ENCODE measurements at places on chromosomes 12 and 14.

GRCh38 chr12:53538209-53538689 lies 31.0 kb upstream of the NPFF start:
- no peak for DNase-seq

- DNase-seq = no peak
These were observed 104.5 kb downstream of the ETNK1 start for GRCh38 chr12:22729431-22729956.

DNA sequence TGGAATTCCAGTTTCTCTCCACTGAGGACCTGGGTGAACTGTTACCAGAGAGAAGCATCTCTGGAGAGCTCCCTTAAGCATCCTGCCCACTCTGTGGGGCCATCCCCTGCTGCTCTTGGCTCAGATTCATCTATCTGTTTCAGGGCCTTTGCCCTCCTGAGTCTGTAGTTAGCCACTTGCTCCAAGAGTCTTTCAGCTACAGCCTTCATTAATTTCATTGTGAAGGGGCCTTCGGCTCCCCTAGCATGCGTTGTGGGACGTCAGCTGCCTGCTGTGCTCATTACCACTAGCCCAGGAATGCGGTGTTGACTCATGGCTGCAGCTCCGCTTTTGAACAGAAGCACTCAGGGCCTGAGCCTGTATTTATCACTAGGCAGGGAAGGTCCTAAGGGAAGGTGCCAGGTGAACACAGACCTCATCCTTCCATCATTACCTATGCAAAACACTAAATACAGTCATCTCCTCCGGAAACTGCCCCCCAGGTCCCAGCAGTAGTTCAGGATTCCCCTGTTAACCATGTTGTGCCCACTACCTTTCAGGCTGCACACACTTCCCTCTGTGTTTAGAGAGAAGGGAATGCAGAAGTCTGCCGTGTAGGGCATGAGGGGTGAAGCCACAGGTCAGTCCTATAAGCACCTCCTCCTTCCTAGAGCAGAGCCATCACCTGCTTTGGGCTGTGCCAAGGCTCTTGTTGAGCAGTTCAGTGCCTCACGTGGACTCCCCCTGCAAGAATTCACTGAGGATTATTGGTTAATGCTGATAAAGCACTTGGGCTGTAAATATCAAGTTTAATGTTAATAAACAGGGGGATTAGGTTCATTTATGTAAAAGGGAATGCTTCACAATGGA lies 191.4 kb downstream of the CACNA1C start:
- DNase-seq = no peak

GRCh38 chr14:59342516-59343484 lies 122.4 kb downstream of the GPR135 start:
- no peak for DNase-seq

- DNase-seq = no peak
These were observed 24.3 kb upstream of the CHGA start for GRCh38 chr14:92898566-92899131.

GRCh38 chr12:115349711-115350110 lies 665.7 kb upstream of the TBX3 start:
- no peak for DNase-seq

- no peak for DNase-seq
These were observed 206.6 kb downstream of the MON2 start for GRCh38 chr12:62673028-62673815.

DNA sequence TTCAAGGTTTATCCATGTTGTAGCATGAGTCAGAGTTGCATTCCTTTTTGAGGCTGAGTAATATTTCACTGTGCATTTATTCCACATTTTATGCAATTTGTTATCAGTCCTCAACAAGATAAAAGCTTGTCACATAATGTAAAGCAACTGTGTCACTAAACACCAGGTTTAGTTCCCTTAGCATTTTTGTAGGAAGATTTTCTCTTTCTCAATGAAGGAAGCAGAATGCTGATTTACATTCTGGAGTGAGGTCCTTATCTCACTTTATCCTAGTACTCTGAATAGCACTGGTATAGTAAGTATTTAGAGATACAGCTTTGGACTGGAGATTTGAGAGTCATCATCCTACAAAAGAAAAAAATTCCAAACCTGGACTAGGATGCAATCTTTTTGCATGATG lies 9.8 kb upstream of the EXD2 start:
- DNase-seq = no peak

GRCh38 chr14:67581643-67582042 lies 18.4 kb downstream of the PIGH start:
- DNase-seq = no peak

DNA sequence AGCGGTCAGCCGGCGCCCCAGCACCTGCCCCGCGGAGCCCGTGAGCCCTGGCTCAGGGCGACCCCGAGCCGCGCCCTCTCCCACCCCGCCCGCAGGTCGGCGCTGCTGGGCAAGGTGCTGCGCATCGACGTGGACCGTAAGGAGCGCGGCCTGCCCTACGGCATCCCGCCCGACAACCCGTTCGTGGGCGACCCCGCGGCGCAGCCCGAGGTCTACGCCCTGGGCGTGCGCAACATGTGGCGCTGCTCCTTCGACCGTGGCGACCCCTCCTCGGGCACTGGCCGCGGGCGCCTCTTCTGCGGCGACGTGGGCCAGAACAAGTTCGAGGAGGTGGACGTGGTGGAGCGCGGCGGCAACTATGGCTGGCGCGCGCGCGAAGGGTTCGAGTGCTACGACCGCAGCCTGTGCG lies 14.4 kb downstream of the HHIPL1 start:
- DNase-seq = no peak

- DNase-seq = no peak
These were observed 17.3 kb downstream of the BAZ1A start for GRCh38 chr14:34857689-34858449.

GRCh38 chr14:89461256-89461655 lies 44.2 kb upstream of the FOXN3 start:
- no peak for DNase-seq

DNA sequence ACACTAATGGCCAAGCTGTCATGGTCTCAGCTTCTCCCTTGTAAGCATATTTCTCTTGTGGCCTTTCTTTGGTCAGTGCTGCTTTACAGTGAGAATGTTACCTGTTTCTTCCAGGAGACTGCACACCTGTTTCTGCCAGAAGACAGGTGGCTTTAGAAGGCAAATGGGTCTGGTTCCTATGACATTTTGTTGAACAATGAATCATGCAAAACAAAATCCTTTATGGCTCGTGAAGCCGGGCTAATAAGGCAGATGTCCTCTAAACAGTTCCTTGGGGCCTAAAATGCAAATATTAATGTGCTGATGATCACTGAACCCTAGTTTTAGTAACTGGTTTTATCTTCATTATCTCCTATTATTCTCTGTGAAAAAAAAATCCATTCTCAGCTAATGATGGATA lies 927.6 kb downstream of the GALC start:
- DNase-seq = no peak

- DNase-seq = no peak
These were observed 111.9 kb downstream of the LRFN5 start for GRCh38 chr14:41718477-41719166.

DNA sequence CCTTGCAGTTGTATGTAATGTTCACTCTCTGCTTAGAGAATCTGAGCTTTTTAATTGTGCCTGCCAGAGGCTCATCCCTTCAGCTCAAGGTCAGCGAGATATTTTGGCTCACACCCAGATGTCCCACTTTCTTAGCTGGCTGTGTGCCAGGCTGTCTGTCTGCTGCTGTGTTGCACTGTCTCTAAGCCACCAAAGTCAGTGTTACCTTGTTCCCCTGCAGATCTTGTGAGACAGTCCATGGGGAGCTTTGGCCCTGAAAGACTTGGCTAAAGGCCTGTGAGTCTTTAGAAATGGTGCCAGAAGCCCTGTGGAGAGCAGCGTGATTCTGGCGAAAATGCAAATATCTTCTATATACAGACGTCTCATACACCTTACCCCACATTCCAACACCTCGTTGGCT lies 293.7 kb downstream of the TTC6 start:
- DNase-seq = peak; percentile 11

DNA sequence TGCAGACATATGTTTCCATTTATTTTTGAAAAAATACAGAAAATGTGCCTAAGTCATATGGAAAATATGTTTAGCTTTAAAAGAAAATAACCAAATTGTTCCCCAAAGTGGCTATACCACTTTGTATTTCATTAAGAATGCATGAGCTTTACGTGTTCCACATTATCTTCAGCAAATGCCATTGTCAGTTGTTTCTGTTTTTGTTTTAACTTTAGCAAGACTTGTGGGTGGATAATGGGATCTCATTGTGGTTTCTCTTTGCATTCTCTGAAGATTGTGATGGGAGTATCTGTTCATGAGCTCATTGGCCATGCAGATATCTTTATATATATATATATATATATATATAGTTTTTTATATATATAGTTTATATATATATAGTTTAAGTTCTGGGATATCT lies 181.5 kb downstream of the CCER1 start:
- no peak for DNase-seq

DNA sequence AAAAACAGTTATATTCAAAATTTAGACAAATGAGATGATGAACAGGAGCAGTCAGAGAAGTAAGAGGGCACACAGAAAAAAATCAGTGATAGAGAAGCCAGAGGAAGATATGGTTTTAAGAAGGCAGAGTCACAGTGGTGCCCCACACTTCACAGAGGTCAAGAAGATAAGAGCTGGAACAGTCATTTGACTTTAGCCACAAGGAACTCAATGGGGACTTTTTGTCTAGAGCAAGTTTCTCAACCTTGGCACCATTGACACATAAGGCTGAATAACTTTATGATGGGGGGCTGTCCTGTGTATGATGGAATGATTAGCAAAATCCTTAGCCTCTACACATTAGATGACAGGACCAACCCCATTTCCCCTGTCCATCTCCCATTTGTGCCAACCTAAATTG lies 172.8 kb upstream of the PLEKHG7 start:
- DNase-seq = no peak

GRCh38 chr12:6069437-6070093 lies 54.9 kb downstream of the VWF start:
- peak; percentile 45 for DNase-seq

GRCh38 chr12:94532490-94533422 lies 73.1 kb upstream of the CEP83 start:
- DNase-seq = peak; percentile 74
